ENCODE measurements at places on chromosomes 7 and 10.

DNA sequence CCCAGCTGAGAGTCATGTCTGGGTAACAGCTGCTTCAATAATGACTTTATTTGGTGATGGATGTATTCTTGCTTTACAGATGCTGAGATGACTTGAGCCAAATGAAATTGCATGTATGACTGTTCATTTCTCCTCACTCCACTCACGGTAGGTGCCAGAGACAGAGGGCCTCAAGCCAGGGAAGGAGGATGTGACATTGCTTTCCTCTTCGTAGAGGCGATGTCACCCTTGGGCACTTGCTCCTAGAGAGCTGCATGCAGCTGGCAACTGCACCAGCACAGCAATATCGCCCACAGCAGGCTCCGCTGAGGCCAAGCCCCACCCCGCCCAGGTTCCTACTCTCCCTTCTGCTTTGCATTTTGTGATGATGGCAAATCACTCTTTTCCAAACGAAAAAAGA lies 116.6 kb upstream of the AOAH start:
- DNase-seq = no peak

- DNase-seq = no peak
These were observed 49.7 kb downstream of the BZW2 start for GRCh38 chr7:16695621-16696237.

DNA sequence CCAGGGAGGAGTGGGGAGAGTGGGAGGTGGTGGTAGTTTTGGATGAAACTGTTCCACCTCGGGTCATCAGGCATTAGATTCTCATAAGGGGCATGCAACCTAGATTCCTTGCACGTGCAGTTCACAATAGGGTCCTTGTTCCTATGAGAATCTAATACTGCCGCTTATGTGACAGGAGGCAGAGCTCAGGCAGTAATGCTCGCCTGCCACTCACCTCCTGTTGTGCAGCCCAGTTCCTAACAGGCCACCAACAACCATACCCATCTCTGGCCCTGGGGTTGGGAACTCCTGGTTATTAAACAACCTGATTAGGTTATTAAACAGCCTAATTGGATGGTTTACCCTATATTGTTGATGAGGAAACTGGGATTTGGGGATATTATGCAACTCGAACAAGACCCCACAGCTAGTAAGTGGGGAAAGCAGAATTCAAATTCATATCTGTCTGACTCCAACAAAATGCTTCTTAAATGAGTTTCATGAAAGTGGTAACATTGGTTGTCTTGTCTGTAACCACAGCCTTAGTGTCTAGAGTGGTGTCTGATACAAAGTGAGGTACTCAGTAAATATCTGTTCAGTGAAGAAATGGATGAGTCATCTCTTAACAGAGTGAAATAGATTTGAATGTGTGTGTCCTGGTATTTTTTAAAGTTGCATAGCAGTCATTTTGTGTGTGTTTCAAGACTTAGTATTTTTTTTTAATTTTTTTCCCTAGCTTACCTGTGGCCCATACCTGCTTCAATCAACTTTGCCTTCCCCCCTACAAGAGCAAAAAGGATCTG lies 101.6 kb downstream of the HECTD2 start:
- no peak for DNase-seq

DNA sequence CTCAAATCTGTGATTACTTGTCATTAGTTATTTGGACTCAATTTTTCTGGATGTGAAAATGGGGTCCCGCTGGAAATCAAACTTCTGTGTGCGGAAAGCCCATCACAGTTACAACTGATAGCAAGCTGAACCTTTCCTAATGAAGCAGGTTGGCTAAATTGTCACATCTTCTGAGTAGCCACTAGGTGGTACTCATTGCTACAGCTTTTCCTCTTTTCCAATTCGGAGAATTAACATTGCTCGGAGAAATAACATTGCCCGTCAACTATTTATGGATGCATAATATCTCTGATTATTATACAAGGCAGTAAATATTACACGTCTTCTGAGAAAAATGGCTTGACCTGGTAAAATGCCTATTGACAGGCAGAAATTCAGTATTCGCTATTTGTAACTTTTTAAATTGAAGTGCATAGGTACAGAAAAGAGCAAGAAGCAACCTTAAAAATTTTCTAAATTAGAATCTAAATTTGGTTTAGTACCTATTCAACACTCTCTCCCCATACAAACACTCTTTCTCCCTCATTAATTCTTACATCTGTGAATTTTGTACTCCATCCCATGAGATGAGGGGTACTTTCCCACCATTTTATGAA lies 17.3 kb upstream of the BLOC1S2 start:
- no peak for DNase-seq

DNA sequence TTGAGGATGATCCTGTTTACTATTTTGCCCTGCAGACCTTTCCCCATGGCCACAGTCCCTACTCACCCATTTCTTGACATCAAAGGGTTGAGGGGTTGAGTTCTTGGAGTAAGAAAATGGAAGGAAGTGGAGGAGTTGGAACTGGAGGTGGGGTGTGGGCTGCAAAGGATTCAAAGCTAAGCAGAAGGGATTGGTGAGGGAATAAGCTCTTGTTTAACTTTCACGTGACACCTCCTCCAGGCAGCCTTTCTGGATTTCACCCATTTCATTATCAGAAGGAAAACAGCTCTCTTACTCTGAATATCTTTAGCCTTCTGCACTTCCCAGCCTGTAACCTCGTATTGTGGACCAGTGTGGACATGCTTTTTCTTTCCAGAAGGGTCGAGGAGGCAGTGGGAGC lies 13.7 kb downstream of the MOSPD3 start:
- no peak for DNase-seq

GRCh38 chr7:139820089-139820488 lies 9.0 kb upstream of the TBXAS1 start:
- no peak for DNase-seq

All from activated naive CD4-positive, alpha-beta T cell (primary cell).